NCI-H1436 treated with DMSO at 0.1 percent for 48 hours (cell line): ENCODE measurements at places on chromosomes 13 and 19.

DNA sequence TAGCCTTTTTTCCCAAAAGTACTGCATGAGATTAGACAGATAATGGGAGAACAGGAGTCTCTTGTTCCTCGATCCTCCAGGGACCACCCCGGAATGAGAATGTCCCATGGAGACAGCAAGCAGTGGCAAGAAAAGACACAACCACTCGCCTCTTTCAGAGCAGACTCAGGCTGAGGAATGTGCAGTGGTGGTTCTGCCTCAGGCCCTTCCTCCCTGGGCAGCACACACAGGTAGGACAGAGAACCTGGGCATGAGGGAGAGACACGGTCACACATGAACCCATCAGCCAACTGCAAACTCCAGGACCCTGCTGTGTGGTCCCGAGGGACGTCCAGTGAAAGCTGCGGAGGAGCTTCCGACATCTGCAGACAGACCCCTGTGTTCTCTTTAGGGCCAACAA, 31.0 kb downstream of the CRYL1 start:
- no peak for DNase-seq

- no peak for DNase-seq
These were observed 104.4 kb downstream of the TM9SF2 start for GRCh38 chr13:99605420-99606323.

DNA sequence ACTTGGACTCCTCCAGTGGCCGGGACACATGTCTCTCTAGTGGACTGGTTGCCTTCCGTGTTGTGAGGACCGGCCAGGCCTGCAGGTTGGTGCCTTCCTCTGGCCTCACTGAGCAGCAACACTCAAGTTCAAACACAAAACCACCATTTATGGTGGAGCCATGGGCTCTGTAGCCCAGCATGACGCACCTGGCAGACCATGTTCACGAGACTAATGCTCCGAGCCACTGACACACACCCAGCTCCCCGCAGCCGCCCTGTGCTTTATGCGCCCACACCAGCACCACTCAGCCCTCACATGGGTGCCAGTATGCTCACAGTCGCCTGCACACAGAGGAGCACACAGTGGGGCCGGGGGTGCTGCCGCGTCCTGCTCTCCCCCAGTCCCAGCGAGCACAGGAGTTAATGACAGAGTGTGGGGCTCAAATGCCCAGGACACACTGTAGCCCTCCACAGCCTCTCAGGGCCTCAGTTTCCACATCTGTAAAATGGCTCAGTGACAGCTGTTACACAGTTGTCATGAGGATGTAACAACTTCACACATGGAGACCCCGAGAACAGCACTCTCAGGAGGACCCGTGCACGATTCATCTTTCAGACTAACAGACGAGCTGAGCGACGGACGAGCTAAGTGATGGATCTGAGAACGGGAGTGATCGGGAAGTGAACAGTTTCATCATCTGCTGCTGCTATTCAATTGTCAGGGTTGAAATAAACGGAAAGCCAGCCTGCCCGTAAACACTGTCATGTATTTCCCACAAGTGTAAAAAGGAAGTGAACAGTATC, 7.8 kb downstream of the GAS6 start:
- DNase-seq: no peak

- DNase-seq: no peak
These were observed 6.4 kb downstream of the C19orf47 start for GRCh38 chr19:40341601-40342482.

GRCh38 chr13:87535911-87536310, 135.3 kb upstream of the SLITRK5 start:
- DNase-seq: no peak

- DNase-seq: no peak
These were observed 1771.1 kb downstream of the OLFM4 start for GRCh38 chr13:54799621-54800226.

DNA sequence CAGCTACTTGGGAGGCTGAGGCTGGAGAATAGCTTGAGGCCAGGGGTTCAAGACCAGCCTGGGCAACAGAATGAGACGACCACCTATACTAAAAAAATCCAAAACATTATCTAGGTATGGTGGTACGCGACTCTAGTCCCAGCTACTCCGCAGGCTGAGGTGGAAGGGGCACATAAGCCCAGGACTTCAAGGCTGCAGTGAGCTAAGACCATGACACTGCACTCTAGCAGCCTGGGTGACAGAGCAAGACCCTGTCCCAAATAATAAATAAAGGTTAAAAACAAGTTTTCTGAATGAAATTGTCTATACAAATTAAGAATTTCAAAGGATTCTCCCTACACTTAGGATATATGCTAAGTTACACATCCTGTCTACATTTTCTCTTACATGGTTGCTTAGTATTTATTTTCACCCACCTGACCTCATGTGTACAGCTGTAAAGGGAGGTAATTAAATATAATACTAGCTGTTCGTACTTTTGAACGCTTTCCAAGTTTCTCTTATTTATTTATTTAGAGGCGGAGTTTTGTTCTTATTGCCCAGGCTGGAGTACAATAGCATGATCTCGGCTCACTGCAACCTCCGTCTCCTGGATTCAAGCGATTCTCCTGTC, 1.6 kb downstream of the SLC25A30 start:
- no peak for DNase-seq

- no peak for DNase-seq
These were observed 43.1 kb downstream of the B3GLCT start for GRCh38 chr13:31242916-31243315.

- DNase-seq: no peak
These were observed 99.6 kb upstream of the MBNL2 start for GRCh38 chr13:97122381-97122996.

DNA sequence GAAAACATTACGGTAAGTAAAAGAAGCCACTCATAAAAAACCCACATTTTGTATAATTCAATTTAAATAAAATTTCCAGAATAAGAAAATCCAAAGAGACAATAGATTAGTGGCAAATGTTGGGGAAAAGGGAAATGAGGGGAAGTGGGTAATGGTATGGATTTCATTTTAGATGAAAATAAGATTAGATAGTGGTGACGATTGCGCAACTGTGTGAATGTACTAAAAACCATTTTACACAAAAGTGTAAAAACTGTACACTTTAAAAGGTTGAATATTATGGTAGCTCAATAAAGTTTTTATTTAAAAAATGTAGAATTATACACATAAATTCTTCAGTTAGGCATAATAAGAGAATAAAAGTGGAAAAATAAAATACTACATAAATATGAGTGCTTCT, 3.7 kb downstream of the MBD3L1 start:
- DNase-seq: no peak

- no peak for DNase-seq
These were observed 412.8 kb downstream of the ZNF536 start for GRCh38 chr19:30784850-30785457.

GRCh38 chr13:79937771-79938216, 403.1 kb downstream of the SPRY2 start:
- no peak for DNase-seq

DNA sequence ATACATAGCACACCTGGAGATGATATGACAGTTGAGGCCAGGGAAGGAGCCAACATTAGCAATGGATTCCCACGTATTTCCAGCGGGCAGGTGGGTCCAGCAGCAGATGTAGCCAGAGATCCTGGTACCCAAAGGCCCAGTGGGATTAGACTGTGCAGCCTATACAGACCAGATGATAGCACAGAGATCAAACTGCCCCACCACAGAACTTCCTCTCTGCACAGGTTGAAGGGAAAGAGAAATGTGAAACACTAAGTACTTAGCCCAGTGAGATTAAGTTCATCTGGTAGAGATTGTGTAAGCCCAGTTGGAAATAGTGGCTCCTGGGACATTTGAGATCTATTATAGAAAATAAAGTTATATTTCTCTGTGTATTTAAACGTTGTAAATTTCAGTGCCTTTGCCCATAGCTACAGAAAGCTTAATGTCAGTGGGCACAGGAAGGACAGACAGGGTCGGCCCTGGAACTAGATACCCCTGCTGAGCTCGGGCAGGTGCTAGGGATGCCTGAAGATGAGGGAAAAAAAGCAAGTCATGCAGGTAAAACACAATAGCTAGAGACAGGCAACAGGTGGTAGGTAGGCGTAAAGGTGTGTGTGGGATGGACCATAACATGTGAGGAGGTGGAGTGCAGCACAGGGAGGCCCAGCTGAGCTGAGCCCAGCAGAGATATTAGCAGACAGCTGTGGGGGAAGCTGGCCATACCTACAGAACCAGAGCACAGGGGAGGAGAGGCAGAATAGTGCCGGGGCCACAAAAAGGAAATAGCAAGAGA, 27.3 kb upstream of the SPATA13 start:
- DNase-seq: no peak

- no peak for DNase-seq
These were observed 220.1 kb downstream of the FOXO1 start for GRCh38 chr13:40446365-40446764.

- DNase-seq: no peak
These were observed 203.8 kb downstream of the MZT1 start for GRCh38 chr13:72523593-72523992.

GRCh38 chr13:75881109-75881775, 245.1 kb downstream of the LMO7 start:
- DNase-seq: no peak

- no peak for DNase-seq
These were observed 46.0 kb downstream of the RGCC start for GRCh38 chr13:41503356-41503755.

- DNase-seq: no peak
These were observed 130.1 kb downstream of the SLITRK1 start for GRCh38 chr13:83752141-83752540.

DNA sequence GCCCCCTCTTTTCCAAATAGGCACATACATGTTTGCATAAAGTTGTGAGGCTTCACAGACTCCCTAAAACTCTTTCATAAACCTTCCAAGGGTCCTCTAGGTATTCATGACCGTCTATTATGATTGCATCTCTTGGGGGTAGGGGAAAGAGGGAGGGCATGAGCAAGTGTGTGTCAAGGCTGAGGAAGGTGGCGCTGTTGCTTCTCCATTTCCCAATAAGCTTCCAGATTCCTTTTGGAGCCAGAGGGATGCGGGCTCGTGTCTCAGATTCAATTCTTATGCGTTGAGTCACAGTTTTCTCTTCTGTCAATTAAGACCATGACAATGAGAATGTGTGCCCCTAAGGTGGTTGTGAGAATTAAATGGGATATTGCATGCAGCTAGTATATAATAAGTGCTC, 51.0 kb upstream of the CYP2A7 start:
- no peak for DNase-seq

- DNase-seq: no peak
These were observed 2662.9 kb upstream of the PCDH20 start for GRCh38 chr13:64078480-64078936.

DNA sequence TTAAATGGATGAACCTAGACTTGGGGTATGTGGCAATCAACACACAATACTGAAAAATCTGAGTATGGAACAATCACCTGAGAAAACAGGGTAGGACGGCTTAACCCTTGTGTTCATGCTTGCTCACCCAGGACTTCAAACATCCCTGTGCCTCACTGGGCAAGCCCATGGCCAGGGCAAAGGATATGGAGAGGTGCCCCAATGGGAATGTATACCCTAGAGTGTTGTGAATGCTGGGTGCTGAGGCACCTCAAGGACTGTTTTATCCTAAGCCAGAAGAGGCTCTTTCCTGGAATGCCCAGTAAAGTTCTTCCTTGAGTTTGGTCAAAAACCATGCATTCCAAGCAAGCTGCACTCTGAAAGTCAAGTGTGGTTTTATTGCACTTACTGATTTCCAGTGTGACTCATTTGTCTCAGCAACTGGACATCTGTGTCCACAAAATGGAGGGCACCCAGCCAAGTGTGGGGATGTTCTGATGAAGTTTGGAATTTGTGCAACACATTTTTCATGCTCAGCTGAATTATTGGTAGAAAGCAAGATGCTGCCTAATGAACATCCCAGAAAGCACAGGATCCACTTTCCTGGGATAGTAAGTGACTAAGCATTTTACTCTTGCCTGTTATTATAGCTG, 531.3 kb downstream of the RFC3 start:
- DNase-seq: no peak

- no peak for DNase-seq
These were observed 17.2 kb upstream of the CNFN start for GRCh38 chr19:42407085-42407815.

DNA sequence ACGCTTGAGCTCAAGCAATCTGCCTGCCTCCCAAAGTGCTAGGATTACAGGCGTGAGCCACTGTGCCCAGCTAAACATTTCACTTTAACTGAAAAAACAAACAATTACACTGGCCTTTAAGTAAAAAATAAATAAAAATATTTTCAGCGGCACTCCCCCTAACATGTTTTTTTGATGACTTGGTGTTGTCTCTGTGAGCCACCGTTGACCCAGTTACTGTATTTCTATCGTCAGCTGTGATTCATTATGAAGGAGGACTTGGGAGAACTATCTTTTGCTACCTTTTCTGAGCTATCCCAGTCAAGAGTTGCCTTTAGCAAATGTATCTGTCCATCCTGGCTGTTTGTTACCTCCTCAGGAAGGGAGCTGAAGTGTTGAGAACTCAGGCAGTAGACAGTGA, 18.5 kb upstream of the C19orf33 start:
- no peak for DNase-seq

- DNase-seq: no peak
These were observed 1.2 kb upstream of the NKPD1 start for GRCh38 chr19:45161738-45162607.

DNA sequence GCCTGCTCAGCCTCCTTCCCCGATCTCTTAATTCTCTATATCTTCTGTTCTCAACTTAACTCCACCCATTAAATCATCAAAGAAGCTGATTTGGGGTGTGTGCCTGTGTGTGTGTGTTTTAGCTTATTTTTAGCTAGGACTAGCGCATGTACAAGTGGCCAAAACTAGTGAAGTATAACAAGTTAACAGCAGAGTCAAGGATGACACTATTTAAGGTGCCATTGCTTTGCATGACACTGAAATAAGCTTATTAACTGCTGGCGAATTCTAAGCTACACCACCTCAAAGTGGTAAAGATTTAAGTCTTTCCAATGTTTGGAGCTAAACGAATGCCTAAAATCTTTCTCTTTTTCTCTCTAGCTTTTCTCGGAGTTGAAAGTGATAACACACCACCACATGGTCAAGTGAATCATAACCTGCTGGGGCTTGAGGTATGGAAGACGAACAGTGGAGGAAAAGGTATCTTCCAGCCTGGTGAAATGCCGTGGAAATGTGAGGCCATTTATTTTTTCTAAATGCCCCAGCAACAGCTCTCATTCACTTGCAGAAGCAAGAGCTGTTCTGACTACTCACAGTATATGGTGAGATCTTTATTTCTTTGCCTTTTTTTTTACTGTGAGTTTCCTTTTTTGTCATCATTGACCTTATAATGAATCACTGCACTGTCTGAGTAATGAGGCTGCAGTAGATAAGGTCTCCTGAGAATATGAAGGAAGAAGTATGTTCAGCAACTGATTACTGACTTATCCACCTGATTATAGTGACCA, 570.3 kb downstream of the PCDH9 start:
- DNase-seq: no peak

- no peak for DNase-seq
These were observed 10.3 kb downstream of the ZFP82 start for GRCh38 chr19:36408101-36408500.

- no peak for DNase-seq
These were observed 251.3 kb downstream of the MAB21L1 start for GRCh38 chr13:35225159-35225558.

DNA sequence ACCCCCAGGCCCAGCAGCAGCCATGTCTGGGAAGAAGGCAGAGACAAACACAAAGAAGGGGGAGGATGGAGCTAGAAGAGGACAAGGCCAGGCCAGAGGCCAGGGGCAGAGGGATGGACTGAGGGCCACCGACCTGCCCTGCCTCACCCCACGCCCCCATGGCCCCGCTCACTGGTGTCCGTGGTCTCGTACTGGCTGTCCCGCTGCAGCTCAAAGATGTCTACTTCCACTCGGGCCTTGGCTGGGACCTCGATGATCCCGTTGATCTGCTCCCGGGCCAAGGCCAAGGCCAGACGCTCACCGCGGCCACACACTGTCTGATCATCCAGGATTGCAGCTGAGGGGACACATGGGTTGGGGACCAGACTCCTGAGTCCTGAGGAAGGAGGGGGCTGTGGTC, 5.0 kb downstream of the GRIK5 start:
- DNase-seq: no peak
